ENCODE measurements at places on chromosomes 11 and 22. TPM values are rescaled to one million over a fixed set of nuclear protein-coding genes. Genes with fewer than 3 reads are reported as not detected.

Gene SHANK2
- polyA plus RNA-seq = 27.9 TPM

Gene OR52I1
- polyA plus RNA-seq = not detected

Gene MUC6
- polyA plus RNA-seq = not detected

Gene LMO1
- 2.1 TPM for polyA plus RNA-seq
